ENCODE measurements at places on chromosomes 2 and 18. TPM values are rescaled to one million over a fixed set of nuclear protein-coding genes. Genes with fewer than 3 reads are reported as not detected.

Gene INHA
- total RNA-seq, result not detected

- no peaks in the 10 kb centered on the region for H3K4me1 ChIP-seq
- H3K36me3 ChIP-seq, result no peaks in the 10 kb centered on the region
- no peak overlapping the region for H3K4me3 ChIP-seq
- DNase-seq, result no peak
Measured at GRCh38 chr2:121904656-121905055, 149.2 kb downstream of the TSN start.

DNA sequence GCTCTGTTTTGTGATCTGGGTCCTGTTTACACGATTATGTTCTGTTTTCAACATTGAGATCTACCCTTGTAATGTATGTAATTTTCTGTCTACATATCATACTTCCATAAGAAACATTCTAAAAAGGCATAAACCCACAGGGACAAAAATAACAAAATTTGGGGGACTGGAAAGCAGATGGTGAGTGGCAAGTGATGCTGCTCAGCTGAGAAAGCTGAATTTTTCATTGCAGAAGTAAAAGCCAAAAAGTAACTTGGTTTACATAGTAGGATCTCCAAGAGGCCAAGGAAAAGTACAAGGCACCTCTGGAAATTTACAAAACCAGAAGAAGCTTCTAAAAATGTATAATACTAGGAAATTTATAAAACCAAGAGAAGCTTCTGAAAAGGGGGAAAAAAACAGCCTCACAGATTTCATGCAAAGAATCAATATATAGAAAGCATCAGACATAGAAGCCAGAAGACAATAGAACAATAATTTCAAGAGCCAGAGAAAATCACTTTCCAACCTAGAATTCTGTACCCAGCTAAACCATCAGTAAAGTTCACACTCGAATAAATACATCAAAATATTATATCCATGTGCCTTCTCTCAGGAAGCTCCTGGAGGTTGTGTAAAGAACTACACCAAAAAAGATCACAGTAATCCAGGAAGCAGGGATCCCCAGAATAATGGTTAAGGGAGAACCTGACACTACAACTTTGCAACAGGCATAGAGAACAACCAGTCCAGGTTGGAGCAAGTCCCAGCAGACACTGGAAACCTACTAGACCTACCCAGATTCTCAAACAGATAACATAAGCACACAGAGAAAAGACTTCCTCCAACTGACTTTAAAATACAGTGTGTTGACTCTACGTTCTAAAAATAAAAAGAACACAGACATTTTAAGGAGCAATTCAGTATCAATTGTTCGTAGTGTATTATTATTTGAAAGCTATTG lies 401.7 kb upstream of the HS6ST1 start:
- no peak overlapping the region for H3K27ac ChIP-seq
- DNase-seq, result no peak
- H3K27me3 ChIP-seq, result peaks cover 12% of the 10 kb centered on the region
- no peaks in the 10 kb centered on the region for H3K36me3 ChIP-seq
- H3K4me3 ChIP-seq, result no peak overlapping the region
- no peaks in the 10 kb centered on the region for H3K4me1 ChIP-seq

DNA sequence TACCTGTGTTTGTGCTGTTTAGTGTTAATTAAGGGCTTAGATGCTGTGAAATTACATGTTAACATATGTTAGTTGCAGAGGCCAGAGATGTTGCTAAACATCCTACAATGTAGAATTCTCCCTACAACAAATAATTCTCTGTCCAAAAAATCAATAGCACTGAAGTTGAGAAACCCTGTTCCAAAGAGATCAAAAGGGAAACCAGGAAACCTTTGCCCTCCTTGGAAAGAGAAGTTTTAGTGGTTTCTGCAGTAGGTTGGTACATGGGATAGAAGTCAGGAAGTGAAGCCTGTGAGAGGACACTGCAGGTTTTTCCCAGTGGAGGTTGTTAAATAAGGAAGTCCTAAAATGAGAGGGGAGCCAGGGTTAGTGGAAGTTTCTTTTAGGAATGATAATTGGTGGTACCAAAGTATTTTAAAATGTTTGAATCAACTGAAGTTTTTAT lies 6.3 kb upstream of the RMDN2 start:
- no peaks in the 10 kb centered on the region for H3K4me1 ChIP-seq
- no peak for DNase-seq
- H3K4me3 ChIP-seq, result no peak overlapping the region
- no peaks in the 10 kb centered on the region for H3K36me3 ChIP-seq

Gene CCDC74A
- total RNA-seq, result 3.0 TPM

Gene ASPRV1
- 0.32 TPM for total RNA-seq

- no peaks in the 10 kb centered on the region for H3K27me3 ChIP-seq
- H3K27ac ChIP-seq, result no peak overlapping the region
- DNase-seq, result no peak
- no peak overlapping the region for H3K4me3 ChIP-seq
- no peaks in the 10 kb centered on the region for H3K4me1 ChIP-seq
- no peaks in the 10 kb centered on the region for H3K36me3 ChIP-seq
Measured at GRCh38 chr2:66633631-66634030, 198.7 kb downstream of the MEIS1 start.

DNA sequence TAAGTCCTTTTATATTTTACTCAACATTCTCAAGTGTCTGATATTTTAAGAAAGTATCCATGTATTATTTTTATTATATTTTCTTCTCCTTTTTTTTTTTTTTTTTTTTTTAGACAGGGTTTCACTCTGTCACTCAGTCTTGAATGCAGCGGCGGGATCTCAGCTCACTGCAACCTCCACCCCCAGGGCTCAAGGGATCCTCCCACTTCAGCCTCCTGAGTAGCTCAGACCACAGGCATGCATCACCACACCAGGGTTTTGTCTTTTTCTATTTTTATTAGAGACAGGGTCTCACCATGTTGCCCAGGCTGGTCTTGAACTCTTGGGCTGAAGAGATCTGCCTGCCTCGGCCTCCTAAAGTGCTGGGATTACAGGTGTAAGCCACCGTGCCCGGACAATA lies 212.1 kb downstream of the TCF4 start:
- DNase-seq, result no peak
- no peaks in the 10 kb centered on the region for H3K36me3 ChIP-seq
- H3K27ac ChIP-seq, result no peak overlapping the region
- H3K4me1 ChIP-seq, result no peaks in the 10 kb centered on the region
- no peak overlapping the region for H3K4me3 ChIP-seq

- DNase-seq, result no peak
- H3K36me3 ChIP-seq, result no peaks in the 10 kb centered on the region
- H3K4me3 ChIP-seq, result no peak overlapping the region
- no peaks in the 10 kb centered on the region for H3K4me1 ChIP-seq
- no peaks in the 10 kb centered on the region for H3K27me3 ChIP-seq
Measured at GRCh38 chr2:145764631-145765030, 1244.7 kb upstream of the ZEB2 start.

Gene CERS6
- total RNA-seq, result 12.9 TPM

GRCh38 chr2:164917296-164917903 lies 37.9 kb downstream of the SLC38A11 start:
- no peak overlapping the region for H3K4me3 ChIP-seq
- no peaks in the 10 kb centered on the region for H3K27me3 ChIP-seq
- H3K27ac ChIP-seq, result no peak overlapping the region

- no peak overlapping the region for H3K4me3 ChIP-seq
- DNase-seq, result no peak
- H3K27ac ChIP-seq, result no peak overlapping the region
- H3K4me1 ChIP-seq, result no peaks in the 10 kb centered on the region
Measured at GRCh38 chr2:47112665-47113435, 42.3 kb downstream of the STPG4 start.

Gene SLC8A1
- total RNA-seq, result 1.9 TPM

Gene MROH2A
- not detected for total RNA-seq

DNA sequence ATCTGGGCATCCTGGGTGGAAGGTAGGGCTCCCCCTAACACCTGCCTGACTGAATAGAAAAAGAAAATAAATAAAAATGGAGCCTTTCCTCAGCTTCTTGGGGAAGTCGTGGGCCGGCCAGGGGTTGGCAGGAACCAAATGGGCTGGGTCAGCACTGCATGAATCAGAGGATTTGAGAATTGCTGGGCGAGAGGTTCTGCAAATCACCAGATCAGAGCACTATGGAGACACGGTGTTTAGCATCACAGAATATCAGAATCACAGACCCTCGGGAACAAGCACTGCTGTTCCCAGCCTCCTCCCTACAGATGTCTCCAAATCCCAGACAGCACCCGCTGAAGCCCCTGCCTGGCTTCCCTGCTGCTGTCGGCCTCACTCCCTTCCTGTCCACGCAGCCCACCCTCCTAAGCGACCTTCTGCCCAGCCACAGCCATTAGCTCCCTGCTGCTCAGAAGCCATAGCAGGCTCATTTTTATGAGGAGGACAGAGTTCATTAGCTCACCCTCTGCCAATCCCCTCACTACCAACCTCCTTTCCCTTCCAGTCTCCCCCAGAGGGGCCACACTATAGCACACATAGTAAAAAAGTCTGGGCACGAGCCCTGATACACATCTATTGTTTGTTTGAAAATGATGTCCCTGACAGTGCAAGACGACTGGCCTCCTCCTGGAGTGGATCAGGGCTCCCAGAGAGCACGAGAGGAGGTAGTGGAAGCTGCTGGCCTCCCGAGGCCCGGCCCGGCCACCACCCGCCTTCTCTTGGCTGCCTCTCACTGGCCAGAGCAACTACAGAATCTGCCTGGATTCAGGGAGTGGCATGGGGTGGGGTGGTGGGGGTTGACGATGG lies 64.6 kb upstream of the TAF1B start:
- no peaks in the 10 kb centered on the region for H3K36me3 ChIP-seq
- peaks cover 52% of the 10 kb centered on the region for H3K4me1 ChIP-seq
- no peak for DNase-seq
- H3K4me3 ChIP-seq, result no peak overlapping the region
- no peak overlapping the region for H3K27ac ChIP-seq

Gene C1QL2
- total RNA-seq, result not detected

Gene PER2
- 13.5 TPM for total RNA-seq

Gene GALM
- 56.0 TPM for total RNA-seq

Gene ABCG5
- total RNA-seq, result not detected

- no peak overlapping the region for H3K27ac ChIP-seq
- no peaks in the 10 kb centered on the region for H3K27me3 ChIP-seq
- peaks cover 6% of the 10 kb centered on the region for H3K36me3 ChIP-seq
- no peak for DNase-seq
Measured at GRCh38 chr18:79575891-79576685, 103.5 kb upstream of the CTDP1 start.

DNA sequence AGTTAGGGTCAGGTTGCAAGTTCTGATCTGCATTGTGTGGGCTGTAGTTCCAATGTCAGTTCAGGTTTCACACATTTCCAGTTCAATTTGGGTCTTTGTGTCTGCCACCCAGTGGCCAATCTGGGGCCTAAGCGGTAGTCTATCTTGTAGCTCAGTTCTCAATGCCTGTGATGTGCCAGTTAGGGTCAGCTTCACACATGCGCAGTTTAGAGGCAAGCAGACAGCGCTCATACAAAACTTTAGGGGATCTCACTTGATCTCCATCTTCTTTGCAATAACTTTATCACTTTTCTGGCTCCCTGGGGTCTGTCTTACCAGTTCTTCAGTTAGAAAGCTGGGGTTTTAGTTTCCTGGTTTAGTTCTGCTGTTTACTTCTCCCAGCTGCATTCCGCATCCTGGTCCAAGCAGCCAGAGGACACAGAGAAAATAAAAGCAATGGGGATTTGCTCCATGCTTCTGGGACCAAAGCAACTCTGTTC lies 11.0 kb upstream of the ZNF24 start:
- no peak overlapping the region for H3K4me3 ChIP-seq
- no peak overlapping the region for H3K27ac ChIP-seq
- no peaks in the 10 kb centered on the region for H3K27me3 ChIP-seq
- H3K36me3 ChIP-seq, result peaks cover 5% of the 10 kb centered on the region
- peak; percentile 73 for DNase-seq

DNA sequence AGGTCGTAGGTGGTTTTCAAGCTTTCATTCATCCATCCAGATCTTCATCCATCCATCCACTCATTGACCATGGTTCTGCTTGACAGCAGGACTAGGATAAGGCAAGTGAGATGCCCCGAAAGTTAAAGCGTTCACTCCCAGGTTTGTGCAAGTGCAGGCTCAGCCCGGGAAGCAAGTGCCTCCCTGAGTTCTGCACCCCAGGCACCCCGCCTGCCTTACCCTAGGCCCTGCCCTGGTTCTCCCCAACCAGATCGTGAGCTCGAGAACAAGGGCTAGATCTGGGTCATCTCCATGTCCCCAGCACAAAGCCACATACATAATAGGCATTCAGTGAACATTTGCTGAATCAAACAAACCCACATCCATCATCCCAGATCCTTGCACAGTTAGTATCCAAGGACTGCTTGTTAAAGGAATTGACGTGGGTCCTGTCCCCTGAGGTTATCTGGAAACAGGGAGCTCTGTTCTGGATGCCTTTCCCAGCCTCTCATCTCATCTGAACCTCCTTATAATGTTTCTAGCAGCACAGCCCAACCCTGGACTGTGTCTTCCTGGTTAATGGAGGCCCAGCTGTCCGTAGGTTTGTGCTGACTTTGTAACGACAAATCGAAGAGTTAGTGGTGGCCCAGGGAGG lies 116.1 kb upstream of the GPC1 start:
- H3K27me3 ChIP-seq, result peaks cover 14% of the 10 kb centered on the region
- H3K4me3 ChIP-seq, result no peak overlapping the region
- no peak for DNase-seq

Gene THADA
- total RNA-seq, result 32.5 TPM

DNA sequence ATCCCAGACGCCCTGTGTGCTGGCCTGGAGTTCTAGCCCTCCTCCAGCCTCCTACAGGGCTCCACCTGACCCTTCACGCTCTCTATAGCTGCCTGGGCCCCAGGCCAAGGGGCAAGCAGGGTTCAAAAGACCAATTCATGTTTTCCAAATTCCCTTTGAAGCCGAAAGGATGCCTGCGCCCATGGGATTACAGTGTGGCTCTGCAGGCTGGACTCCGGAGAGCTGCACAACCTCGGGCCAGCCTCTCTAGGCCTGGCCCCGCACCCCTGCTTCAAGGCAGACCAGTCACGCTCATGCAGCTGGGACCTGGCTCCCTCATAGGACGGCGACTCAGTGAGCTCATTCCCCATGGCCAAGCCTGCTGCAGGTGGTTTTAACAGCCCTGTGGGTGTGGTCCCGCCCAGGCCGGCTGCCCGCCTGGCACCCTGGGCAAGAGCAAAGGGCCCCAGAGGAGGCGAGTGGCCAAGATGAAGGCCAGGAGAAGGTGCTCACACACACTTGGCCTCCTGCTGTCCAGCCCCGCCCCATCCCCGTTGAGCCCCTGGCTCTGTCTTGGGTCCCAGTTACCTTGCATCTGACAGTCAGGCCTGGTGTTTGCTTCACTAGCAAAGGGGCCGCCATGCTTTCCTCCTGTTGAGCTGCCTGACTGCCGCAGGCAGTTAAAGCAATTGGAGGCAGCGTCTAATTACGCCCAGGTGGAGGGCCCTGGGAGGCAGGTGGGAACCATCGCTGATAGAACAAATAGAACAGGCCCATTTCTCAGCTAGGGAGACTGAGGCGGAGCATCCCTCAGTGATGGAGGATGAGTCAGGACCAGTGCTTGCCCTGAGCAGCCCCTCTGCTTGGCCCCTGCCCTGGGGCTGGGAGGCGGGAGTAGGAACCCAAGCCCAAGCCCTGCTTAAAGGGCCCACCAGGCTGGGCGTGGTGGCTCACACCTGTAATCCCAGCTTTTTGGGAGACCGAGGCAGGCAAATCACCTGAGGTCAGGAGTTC lies 56.9 kb downstream of the SMAD7 start:
- H3K4me3 ChIP-seq, result no peak overlapping the region
- DNase-seq, result no peak
- H3K27me3 ChIP-seq, result no peaks in the 10 kb centered on the region
- peaks cover 3% of the 10 kb centered on the region for H3K4me1 ChIP-seq
- no peak overlapping the region for H3K27ac ChIP-seq

Gene NEB
- 0.05 TPM for total RNA-seq

- no peak overlapping the region for H3K27ac ChIP-seq
- no peaks in the 10 kb centered on the region for H3K36me3 ChIP-seq
- DNase-seq, result no peak
- H3K27me3 ChIP-seq, result peaks cover 11% of the 10 kb centered on the region
- H3K4me3 ChIP-seq, result no peak overlapping the region
Measured at GRCh38 chr2:42063431-42064171, 15.8 kb downstream of the PKDCC start.

Gene FAM117B
- total RNA-seq, result 16.6 TPM

Measured in activated CD4-positive, alpha-beta T cell treated with anti-CD3 and anti-CD28 coated beads for 36 hours (primary cell).